Activated CD8-positive, alpha-beta memory T cell treated with anti-CD3 and anti-CD28 coated beads, Interleukin-2, amount 10 ng/mL, durations not matched to agents 7 days and 5 days (primary cell): ENCODE measurements at places on chromosomes 12 and 14. TPM values are rescaled to one million over a fixed set of nuclear protein-coding genes. Genes with fewer than 3 reads are reported as not detected.

EMP1 gene
- 6.1 TPM for total RNA-seq

PTPRO gene
- 0.26 TPM for total RNA-seq

CLEC1B gene
- total RNA-seq: not detected

GRCh38 chr12:18723752-18724151, 14.1 kb downstream of the PLCZ1 start:
- DNase-seq: no peak

- DNase-seq: no peak
Observed at GRCh38 chr12:38158428-38159091, 158.0 kb upstream of the ALG10B start.
